ENCODE measurements at places on chromosomes 4 and X.

GRCh38 chrX:98379134-98379533 is 1495.4 kb downstream of the RPA4 start:
- DNase-seq: no peak

DNA sequence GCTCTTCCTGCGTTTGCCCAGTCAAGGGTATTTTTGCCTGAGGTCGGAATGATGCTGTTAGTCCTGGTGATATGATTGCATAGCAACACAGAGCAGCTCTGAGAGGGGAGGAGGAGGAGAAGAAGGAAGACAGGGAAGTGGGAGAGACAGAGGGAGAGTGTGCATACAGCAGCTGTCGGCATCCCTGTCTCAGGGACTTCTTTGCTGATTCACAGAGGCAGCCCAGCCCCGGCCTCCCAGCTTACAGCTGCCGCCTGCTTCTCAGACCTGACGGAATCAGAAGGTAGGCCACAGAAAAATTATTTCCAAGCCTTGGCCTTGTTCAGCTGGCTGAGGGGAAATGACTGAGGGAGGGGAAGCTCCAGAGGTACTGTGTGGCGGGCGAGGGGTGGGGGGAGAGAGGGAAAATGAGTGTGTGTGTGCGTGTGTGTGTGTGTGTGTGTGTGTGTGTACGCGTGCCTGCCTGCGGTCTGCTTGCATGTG is 319 bp downstream of the DRP2 start:
- no peak for DNase-seq

DNA sequence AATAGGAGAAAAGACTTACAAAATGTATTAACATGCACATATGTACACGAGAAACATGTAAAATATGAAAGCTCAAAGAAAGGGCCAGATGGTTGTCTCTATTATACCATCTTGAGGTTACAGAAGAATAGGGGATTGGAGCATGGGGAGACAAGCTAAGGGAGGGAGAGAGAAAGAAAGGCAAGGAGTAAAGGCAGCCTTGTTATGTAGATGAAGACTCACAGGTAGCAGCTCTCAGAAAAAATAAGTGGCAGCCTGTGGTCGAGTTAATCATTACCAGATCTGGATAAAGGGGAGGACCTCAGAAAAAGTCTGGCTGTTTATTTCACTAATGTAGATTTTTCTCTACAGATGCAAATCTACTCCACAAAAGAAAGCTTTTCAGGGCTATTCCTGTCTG is 26.6 kb upstream of the PPP1R2C start:
- no peak for DNase-seq

- peak; percentile 49 for DNase-seq
Observed at GRCh38 chrX:23511793-23512192, 155.5 kb upstream of the PRDX4 start.

DNA sequence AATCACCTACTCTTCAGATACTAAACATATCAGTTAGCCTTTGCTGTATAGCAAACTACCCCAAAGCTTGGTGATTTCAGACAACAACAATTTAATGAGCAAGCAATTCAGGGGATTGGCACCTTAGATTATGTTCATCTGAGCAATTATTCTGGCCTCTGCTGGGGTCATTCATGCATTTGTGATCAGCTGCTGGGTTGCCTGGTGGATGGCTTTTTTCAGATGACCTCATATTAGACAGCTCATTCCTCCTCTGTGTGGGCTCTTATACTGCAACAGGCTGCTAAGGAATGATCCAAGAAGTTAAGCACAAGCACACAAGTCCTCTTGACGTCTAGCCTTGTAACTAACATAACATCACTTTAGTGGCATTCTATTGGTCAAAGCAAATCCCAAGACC is 153.0 kb upstream of the PPP1R2C start:
- DNase-seq: no peak

DNA sequence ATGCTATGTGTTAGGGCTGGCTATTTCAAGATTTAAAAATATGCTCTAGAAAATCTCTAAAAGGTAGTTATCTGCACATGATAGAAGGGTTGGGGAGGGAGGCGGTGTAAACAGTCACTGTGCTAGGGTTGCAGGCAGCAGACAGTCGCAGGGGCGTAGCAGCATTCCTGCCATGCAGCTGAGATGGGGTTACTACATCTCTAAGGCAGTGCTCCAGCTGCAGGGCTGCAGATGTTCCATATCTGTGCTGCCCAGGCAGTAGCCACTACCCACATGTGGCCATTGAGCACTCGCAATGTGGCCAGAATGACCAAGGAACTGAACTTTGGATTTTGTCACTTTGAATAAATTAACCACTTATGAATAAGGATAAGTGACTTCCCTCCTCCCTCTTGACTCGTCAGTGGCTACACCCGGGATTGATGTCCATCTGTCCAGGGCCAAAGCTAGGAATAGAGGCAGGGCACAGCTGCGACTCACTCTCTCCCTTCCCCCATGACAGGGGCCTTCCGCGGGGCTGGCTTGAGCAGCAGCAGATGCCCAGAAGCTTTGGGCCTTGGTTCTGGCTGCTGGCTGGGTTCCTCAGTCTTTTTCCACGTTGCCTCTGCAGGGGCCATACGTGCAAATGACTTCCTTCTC is 79.4 kb upstream of the CLDN34 start:
- DNase-seq: no peak
